Mesenchymal stem cell (in vitro differentiated cells and primary cell): ENCODE measurements at places on chromosomes 5 and 9.

DNA sequence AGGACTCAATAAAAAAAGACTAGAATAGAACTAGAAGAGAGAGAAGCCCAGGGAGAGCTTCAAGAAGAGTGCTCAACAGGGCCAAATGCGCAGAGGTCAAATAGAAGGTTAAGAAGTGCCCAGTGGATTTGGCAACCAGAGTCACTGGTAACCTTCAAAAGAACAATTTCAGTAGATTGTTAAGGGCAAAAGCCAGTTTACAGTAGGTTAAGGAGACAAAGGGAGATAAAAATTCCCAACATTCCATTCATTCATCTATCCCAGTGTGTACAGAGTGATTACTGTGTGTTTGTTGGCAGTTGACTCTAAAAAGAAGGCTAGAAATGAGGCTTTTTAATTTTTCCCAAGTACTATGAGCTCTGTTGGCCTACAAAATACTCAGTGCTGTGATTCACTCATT lies 69.4 kb downstream of the RIGI start:
- no peak for DNase-seq

DNA sequence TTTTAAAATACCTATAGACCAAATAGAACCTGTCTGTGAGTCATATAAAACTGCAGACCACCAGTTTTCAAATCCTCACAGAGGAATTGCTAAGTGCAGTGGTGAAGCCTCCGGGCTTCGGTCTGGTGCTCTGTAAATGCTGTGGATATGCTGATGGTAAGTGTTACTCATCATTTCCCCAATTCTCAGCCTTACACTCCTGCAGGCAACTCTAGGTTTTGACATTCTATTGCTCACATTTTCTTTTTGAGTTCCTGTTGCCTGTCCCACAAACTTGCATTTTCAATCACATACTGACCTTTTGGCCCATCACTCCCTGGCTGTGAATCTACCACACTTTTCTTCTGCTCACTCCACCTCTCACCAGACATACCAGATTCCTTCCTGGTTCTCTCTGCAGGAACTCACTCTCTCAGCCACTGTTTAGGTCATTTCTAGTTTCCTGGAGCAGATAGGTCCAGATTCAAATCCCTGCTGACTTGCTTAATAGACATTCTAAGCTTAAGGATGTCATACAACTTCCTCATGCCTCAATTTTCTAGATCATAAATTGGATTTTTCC lies 192.9 kb downstream of the RAB3C start:
- DNase-seq = no peak

GRCh38 chr5:66718374-66719002 lies 122.3 kb downstream of the MAST4 start:
- DNase-seq = no peak

DNA sequence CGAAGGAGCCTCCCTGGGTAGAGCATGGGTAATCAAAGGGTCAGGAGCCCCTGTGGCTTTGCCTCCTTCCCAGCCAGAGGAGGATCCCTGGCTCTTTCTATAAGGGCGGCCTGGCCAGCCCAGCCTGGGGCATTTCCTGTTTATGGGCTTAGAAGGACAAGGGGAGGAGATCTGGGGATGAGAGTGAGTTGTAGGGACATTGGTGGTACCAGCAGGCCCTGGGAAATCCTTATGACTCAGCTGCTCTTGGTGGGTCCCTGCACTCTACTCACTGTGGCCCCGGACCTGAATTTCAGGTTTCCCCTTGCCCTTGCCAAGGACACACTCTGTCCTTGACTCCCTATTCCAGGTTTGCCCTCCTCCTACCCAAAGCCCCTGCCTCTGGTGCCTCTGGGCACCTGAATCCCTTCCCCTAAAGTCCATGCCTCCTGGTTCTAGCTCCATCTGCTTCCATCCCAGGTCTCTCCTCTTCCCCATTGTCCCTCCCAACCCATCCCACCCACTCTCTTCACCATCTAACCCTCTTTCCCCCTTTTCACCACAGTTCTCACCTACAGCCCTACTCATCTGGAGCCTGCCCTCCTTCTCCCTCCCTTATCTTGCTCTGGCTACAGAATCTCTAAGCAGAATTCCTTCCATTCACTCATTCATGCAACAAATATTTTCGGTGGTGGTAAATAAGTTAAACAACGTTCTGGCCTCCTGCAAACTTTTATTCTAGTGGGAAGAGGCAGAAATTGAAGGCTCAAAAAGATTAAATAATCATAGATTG lies 34.9 kb downstream of the PCDH1 start:
- peak; percentile 72 for DNase-seq

GRCh38 chr9:114583371-114584155 lies 4.0 kb upstream of the ATP6V1G1 start:
- no peak for DNase-seq

DNA sequence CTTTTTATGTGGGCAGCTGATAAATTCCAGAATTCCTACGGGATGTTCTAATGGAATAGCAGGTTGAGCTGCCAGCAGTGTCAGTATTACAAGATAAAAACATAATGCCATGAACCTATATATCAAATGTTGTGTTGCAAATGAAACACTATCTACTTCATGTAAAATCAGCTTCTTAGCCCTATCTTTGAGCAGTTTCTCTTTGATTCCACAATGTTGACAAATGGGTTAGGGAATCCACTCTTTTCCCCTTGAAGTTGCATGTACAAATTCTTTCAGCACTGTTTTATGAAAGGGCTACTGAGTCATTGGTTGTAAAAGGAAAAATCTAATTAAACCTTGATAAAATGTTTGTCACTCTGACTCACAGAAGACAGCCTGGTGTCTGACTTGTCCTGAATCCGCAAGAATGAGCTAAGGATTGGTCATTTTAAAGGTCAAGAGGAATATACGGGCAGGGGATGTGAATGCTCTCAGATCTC lies 950.6 kb upstream of the NUDT12 start:
- peak; percentile 83 for DNase-seq

- no peak for DNase-seq
Observed at GRCh38 chr5:165031371-165031770, 1526.0 kb downstream of the MAT2B start.

DNA sequence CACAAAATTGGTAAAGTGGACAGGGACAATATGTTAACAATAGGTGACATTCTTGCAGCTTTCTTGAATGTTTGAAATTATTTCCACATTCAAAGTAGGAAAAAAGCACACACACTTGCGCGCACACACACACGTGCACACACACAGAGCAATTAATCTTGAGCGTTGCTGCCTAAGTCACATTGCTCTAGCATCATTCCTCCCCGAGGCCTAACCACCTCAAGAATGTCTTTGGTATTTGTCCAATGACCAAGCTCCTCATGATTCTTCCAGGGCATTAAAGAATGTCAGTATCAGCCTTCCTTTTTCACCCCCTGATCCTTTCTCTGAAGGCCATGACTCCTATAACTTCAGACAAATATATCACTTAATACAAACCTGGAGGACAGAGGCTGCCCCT lies 198.1 kb downstream of the NPR3 start:
- peak; percentile 26 for DNase-seq

- DNase-seq = peak; percentile 36
Observed at GRCh38 chr5:15525703-15526275, 25.8 kb downstream of the FBXL7 start.

GRCh38 chr5:13985731-13986418 lies 41.4 kb upstream of the DNAH5 start:
- DNase-seq = peak; percentile 92

DNA sequence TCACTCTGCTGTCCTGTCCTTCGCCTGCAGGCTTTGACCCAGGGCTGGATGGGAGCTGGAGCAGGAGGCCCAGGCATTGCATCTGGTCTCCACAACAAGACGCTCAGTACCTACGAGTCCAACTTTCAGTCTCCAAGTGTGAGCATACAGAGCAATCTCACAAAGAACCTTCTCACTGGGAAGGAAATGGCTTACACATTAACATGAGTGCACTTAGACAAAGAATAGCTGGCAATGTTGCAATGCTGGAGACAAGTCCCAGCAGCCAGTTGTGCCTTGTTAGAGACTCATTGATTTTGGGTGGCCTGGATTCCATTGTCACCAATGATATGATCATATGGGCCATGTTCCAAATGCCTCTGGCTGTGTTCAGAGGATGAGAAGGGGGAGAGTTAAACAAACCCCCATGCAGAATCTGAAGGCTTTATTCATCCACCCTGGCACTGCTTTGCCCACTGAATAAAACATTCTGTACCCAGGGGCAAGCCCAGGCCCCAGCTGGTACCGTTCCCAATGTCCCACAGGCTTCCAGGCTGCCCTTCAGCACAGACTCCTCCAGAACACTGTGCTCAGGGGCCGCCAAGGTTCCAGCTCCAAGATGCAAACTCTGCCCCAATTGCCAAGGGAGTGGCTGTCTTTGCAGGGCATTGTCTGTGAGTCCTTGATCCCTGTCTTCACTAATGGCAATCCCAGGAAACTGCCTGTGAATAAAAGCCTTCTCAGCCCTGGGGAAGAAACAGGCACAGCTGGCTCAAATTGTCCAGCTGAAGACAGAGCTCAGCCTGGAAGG lies 185.5 kb downstream of the HSD17B3 start:
- no peak for DNase-seq

DNA sequence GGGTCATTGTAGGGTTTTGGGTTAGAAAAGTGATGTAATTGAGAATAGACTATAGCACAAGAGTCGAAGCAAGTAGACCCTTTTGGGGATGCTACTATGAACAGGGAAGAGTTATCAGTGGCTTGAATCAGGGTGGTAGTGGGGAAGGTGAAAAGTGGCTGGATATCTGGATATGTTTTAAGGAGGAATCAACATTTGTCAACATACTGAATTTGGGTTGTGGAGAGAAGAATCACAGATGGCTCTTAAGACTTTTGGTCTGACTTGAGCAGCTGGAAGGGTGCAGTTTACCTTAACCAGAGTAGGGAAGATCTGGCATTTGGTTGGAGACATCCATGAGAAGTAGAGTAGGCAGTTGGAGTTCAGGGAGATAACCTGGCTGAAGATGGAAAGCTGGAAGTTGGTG lies 38.5 kb upstream of the FCHO2 start:
- DNase-seq = no peak

DNA sequence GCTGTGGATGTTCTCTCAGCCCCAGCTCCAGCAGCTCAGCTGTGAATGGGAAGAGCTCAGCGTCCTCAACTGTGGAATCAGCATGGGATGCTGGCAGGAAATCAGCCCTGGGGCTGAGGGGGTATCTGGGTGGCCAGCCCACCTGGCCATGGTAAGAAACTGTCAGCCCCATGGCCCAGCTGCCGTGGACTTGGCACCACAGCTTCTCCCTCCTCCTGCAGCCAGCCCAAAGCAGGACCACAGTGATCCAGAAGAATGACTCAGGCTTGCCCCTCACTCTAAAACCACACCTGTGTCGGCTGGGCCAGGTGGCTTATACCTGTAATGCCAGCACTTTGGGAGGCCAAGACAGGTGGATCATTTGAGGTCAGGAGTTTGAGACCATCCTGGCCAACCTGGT lies 48.0 kb downstream of the SAR1B start:
- DNase-seq = no peak

GRCh38 chr9:96192710-96193109 lies 109.3 kb downstream of the HSD17B3 start:
- no peak for DNase-seq
